Activated CD8-positive, alpha-beta T cell treated with anti-CD3 and anti-CD28 coated beads for 36 hours (primary cell): ENCODE measurements at places on chromosomes 3 and 15.
A peak's percentile ranks its signal among the peaks of the same experiment; 100 is the strongest.

DNA sequence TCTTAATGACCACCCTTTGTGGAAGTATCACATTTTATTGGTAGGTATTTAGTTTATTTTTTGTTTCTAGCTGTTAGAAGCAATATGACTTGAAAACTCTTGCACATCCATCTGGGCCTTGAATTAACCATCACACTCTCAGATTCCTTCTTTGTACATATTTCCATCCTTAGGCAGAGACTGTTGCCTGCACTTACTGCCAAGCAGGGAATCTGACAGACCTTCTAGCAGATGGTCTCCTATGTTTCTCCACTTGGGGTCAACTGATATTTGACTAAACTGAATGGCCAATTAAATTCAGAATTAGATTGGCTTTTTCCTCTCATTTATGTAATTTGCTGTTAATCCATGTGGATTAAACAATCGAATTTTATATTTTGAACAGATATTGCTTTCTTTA, 324.9 kb upstream of the TGFBR2 start:
- no peak overlapping the region for H3K4me3 ChIP-seq
- H3K27me3 ChIP-seq: no peaks in the 10 kb centered on the region
- peaks cover 9% of the 10 kb centered on the region for H3K4me1 ChIP-seq
- H3K36me3 ChIP-seq: no peaks in the 10 kb centered on the region
- no peak overlapping the region for H3K27ac ChIP-seq
- DNase-seq: no peak

DNA sequence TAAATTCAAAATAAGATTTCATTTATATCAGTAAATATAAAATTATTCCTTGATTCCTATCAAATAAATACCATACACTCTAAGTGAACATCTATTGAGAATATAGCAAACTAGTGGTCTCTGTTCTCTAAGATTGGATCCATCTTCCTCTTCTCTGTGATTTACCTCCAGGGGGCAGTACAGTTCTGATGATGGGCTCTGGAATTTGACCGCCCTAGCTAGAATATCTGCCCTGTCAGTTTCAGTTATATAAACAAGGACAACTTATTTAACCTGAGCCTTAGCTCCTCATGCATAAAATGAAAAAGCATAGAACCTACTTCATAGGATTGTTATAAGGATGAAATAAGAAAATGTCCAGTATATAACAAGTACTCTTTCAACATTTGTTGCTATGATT, 171.1 kb upstream of the CCDC54 start:
- H3K4me1 ChIP-seq: peaks cover 4% of the 10 kb centered on the region
- peaks cover 14% of the 10 kb centered on the region for H3K27me3 ChIP-seq
- peak; percentile 4 for DNase-seq

DNA sequence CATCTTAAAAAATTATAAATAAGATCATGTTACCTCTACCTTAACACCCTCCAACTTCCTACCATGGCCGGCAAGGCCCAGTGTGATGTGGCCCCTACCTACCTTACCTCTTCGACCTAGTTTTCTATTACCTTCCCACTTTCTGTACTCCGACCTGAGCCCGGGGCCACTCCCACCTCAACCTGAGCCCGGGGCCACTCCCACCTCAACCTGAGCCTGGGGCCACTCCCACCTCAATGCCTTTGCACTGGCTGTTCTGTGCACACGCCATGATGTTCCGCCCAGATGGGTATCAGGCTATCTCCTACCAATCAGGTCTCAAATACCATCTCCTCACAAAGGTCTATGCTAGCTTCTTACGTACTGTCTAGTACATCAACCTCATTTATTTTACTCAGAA, 66.8 kb upstream of the XXYLT1 start:
- H3K4me1 ChIP-seq: peaks cover 5% of the 10 kb centered on the region
- no peak overlapping the region for H3K27ac ChIP-seq
- no peak for DNase-seq
- no peak overlapping the region for H3K4me3 ChIP-seq

DNA sequence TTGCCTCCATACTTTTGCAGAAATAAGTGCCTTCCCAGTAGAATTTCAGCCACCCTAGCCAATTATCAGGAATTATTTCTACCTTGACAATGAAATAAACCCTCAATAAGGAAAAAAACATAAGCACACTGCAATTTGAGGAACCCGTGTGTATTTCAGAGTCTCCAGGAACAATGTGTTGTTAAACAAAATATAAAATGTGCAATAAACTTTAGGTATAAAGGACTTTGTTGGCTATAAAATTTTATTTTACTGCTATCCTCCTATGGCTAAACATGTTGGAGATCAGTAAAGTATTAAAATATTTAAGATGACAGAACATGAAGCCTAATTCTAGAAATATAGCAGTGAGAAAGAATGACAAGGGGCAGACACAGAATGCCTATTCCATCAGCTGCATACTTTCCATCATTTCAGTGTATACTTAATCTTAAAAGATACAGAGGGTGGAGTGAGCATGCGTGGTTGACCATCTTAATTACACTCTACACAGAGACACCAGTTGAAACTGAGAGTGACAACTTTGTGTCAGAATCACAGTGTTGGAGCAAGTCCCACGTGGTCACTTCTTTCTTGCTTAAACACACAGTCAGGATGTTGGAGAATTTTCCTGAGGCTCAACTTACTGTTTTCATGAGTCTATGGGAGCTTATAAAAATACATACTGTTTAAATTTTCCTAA, 79.0 kb upstream of the SUCLG2 start:
- peaks cover 28% of the 10 kb centered on the region for H3K4me1 ChIP-seq
- no peaks in the 10 kb centered on the region for H3K27me3 ChIP-seq
- H3K27ac ChIP-seq: no peak overlapping the region
- no peak overlapping the region for H3K4me3 ChIP-seq
- no peak for DNase-seq

GRCh38 chr15:99745370-99746086, 12.3 kb upstream of the LYSMD4 start:
- H3K36me3 ChIP-seq: no peaks in the 10 kb centered on the region
- H3K27me3 ChIP-seq: peaks cover 2% of the 10 kb centered on the region
- H3K4me1 ChIP-seq: no peaks in the 10 kb centered on the region
- H3K27ac ChIP-seq: no peak overlapping the region

GRCh38 chr3:143183665-143183964, 64.0 kb downstream of the CHST2 start:
- H3K36me3 ChIP-seq: peaks cover 5% of the 10 kb centered on the region
- peaks cover 36% of the 10 kb centered on the region for H3K4me1 ChIP-seq
- no peaks in the 10 kb centered on the region for H3K27me3 ChIP-seq
- no peak overlapping the region for H3K27ac ChIP-seq

DNA sequence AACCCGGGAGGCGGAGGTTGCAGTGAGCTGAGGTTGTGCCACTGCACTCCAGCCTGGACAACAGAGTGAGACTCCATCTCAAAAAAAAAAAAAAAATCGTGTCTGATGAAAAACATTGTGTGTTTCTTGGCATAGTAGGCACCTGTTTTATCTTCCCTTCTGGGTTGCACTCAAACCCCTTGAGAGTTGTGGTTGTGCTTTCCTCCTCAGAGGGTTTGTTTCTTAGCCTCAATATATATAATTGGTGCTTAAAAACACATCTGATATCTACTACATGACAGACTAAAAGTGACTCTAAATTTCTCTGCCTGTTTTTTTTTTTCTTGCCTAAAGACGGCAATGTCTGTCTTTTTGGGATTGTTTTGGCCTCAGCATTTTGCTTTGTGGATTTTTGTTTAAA, 7.6 kb downstream of the NR1D2 start:
- H3K27ac ChIP-seq: no peak overlapping the region
- H3K36me3 ChIP-seq: peaks cover 6% of the 10 kb centered on the region
- H3K27me3 ChIP-seq: no peaks in the 10 kb centered on the region
- DNase-seq: no peak
- no peak overlapping the region for H3K4me3 ChIP-seq
- H3K4me1 ChIP-seq: peaks cover 66% of the 10 kb centered on the region

- no peak for DNase-seq
- no peaks in the 10 kb centered on the region for H3K27me3 ChIP-seq
- no peak overlapping the region for H3K4me3 ChIP-seq
- no peaks in the 10 kb centered on the region for H3K4me1 ChIP-seq
- no peaks in the 10 kb centered on the region for H3K36me3 ChIP-seq
These were observed 429.5 kb downstream of the ZIC1 start for GRCh38 chr3:147838652-147839051.

- no peaks in the 10 kb centered on the region for H3K4me1 ChIP-seq
- no peak overlapping the region for H3K4me3 ChIP-seq
- H3K27me3 ChIP-seq: peaks cover 1% of the 10 kb centered on the region
- no peak for DNase-seq
- H3K27ac ChIP-seq: no peak overlapping the region
These were observed 53.4 kb downstream of the DUT start for GRCh38 chr15:48384616-48385015.
